ENCODE measurements at places on chromosomes 1 and 21.

- DNase-seq, result no peak
Observed at GRCh38 chr1:24751833-24752232, 6.6 kb downstream of the CLIC4 start.

DNA sequence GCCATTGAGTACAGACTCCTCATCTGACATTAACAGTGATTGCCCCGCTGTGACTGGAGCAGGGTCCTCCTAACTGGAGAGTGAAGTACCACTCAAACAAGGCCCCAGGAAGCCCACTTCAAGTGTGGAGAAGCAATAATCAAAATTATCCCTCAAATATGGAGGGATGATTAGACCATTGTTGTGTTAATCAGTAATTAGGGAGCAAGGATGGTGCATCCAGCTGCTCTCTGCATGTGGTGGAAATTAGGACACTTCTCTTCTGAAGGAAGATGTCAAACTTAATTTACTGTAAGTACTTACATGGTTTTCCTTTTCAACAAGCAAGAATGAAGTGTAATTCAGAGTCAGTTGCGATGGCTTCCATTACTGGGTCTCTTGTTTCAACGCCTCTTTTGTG is 3.4 kb upstream of the ZP4 start:
- no peak for DNase-seq

DNA sequence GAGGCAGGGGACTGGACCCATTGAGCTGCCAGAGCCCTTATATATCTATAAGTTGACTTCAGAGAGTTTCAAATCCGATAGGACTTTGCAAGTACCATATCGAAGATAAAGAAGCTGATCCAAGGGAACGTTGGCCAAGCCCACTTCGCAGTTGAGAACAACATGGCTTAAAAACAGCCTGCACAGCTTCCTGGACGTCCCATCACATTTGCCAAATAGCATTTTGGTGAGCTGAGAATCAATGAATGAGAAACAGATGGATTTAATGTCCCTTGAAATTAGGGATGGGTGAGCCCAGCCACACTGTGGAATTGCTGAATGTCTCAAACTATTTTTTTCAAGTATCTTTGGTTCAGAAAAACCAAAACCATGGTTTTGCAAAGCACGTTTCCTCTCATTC is 64.8 kb downstream of the KCNJ15 start:
- no peak for DNase-seq

- DNase-seq, result no peak
Observed at GRCh38 chr1:117605164-117605773, 579 bp upstream of the TENT5C start.

DNA sequence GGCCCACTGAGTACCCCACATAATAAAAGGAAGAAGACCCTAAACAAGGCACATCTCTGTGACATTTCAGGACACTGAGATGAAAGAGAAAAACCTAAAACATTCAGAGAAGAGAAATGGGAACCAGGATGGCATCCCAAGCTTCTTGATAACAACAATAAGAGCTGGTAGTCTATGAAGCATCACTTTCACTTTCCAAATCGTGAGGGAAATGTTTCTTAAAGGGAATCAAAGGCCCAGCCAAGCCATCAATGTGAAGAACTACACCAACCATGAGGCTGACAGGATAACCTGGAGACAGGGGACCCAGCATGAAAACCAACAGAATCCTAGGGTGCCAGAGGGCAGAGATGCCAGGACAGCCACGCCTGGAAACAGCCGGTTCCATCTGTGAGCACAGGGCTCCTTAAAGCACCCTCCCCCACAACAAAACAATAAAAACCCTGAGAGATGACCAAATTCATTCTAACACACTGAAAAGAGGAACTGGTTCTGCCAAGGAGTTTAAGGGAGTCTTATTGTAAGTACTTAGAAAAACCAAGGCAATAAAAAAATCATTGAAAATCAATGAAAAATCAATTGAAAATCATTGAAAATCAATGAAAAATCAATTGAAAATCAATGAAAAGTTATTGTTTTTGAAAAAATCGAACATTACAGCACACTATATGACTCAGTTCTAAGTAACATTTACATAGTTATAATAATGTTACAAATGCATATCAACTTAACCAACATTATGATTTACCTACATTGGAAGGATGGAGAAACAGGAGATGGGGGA is 141.5 kb upstream of the ERG start:
- no peak for DNase-seq

GRCh38 chr1:236552901-236553300 is 29.1 kb downstream of the LGALS8 start:
- no peak for DNase-seq

GRCh38 chr21:20971296-20971921 is 26.8 kb upstream of the NCAM2 start:
- DNase-seq, result no peak

DNA sequence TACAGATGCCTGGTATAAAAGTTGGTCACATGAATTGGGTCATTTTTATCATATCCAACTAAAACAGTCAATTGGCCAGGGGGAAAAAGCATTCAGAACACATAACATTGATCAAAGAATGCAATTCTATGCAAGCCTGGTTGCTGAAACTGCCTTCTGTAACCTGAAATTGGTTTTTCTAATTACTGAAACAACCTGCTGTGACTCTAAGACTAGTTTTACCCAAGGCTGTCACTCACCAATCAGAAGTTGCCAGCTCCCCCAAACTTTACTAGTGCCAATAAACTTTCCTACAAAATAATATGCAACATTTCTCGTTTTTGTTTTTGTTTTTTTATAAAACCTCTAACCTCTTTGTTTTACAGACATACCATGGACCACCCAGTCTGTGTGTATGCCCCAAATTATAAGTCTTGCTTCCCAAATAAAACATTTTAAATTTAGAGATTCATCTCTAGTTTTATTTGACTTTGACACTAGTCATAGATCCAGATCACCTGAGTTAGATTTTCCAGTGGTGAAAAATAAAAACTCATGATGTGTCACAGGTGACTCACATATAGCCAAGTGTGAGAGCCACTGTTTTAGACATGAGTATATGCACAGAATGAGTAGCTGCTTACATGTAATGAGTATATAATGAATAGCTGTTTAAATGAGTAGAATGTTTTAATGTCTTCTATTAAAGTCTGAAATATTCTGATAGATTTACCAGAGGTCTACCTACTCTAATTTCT is 64.2 kb upstream of the CR2 start:
- no peak for DNase-seq
